ENCODE measurements at places on chromosomes 11 and 22.

GRCh38 chr11:92894197-92894596 is 75.3 kb upstream of the MTNR1B start:
- DNase-seq = no peak

GRCh38 chr22:23514322-23515038 is 65.6 kb downstream of the IGLL1 start:
- DNase-seq = no peak

- no peak for DNase-seq
These were observed 5.7 kb downstream of the IGSF22 start for GRCh38 chr11:18720091-18720807.

GRCh38 chr11:110446594-110446993 is 16.8 kb downstream of the FDX1 start:
- DNase-seq = no peak

GRCh38 chr11:75028724-75029123 is 40.0 kb downstream of the NEU3 start:
- no peak for DNase-seq

- no peak for DNase-seq
These were observed 384.5 kb upstream of the KIRREL3 start for GRCh38 chr11:127385071-127385470.

GRCh38 chr11:86442420-86442819 is 67.7 kb downstream of the CCDC81 start:
- no peak for DNase-seq

- DNase-seq = no peak
These were observed 127.7 kb downstream of the ATXN10 start for GRCh38 chr22:45799291-45799690.

GRCh38 chr11:59206635-59207034 is 6.1 kb downstream of the MPEG1 start:
- no peak for DNase-seq

DNA sequence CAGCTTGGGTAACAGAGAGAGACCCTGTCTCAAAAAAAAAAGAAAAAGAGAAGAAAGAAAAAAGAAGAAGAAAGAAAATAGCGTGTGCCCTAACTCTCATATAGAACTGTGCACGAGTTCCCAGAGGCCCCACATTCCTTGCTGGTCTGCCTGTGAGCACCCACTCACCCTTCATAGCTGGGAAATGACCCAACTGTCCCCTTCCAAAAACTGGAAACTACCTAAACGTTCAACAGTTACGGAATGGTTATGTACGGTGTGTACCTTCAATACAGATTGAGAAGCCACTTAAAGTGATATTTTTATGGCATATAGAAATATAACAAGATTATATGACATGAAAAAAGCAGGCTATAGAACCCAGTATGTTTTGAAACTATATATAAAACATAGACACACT is 82.0 kb downstream of the PARVA start:
- no peak for DNase-seq

DNA sequence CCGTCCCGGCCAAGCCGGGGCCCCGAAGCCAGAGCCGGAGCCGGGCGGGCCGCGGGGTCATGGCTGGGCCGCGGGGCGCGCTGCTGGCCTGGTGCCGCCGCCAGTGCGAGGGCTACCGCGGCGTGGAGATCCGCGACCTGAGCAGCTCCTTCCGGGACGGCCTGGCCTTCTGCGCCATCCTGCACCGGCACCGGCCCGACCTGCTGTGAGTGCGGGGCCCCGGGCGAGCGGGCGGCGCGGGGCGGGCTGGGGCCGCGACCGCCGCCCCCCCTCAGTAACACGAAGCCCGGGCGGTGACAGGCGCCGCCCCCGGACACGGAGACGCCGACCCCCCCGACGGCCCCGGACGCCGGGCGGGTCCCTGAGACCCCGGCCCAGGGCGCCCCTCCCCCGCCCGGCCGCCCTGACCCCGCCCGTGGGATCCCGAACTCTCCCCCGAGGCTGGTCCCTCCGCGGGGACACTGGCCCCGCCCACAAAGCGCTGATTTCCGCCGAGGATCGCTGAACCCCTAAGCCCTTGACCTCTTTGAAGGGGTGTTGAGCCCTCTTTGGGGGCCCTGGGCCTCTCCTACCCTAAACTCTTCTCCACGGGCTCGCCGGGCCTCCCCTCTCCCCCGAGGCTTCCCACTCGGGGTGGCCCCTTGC is 389 bp downstream of the MICALL1 start:
- peak; percentile 75 for DNase-seq

- no peak for DNase-seq
These were observed 1.3 kb downstream of the MYH9 start for GRCh38 chr22:36386351-36386899.

Data from GM19239 (cell line).